HCT116 (cell line): ENCODE measurements at places on chromosomes 5 and 9.

- peak; percentile 10 for DNase-seq
Observed at GRCh38 chr5:156835905-156836304, 14.2 kb upstream of the PPP1R2B start.

- no peak for DNase-seq
Observed at GRCh38 chr9:68983008-68983411, 30.9 kb downstream of the PRKACG start.

GRCh38 chr9:89958086-89958485 is 353.3 kb downstream of the GADD45G start:
- DNase-seq: no peak

- no peak for DNase-seq
Observed at GRCh38 chr5:97888439-97888838, 705.4 kb upstream of the RIOK2 start.

- peak; percentile 37 for DNase-seq
Observed at GRCh38 chr9:133995012-133995896, 3.1 kb upstream of the VAV2 start.

- DNase-seq: no peak
Observed at GRCh38 chr5:67291671-67292070, 95.1 kb upstream of the CD180 start.

- DNase-seq: no peak
Observed at GRCh38 chr9:76101075-76101474, 210.6 kb downstream of the PCSK5 start.

GRCh38 chr5:144307736-144308135 is 137.1 kb downstream of the KCTD16 start:
- DNase-seq: no peak

DNA sequence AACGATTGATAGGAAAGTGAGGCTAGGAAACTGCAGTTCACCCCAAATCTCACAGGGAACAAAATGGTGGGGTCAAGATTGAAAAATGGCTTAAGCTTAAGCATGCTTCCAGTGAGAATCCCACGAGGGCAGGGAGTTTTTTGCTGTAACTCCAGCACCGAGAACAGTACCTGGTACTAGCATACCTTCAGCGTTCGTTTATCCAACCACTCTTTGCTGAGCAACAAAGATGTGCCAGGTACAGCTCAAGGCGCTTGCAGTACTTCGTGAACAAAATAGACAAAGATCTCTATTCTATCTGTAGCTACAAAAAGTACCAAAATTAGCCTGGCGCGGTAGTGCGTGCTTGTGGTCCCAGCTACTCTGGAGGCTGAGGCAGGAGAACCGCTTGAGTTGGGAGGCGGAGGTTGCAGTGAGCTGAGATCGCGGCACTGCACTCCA is 778 bp upstream of the PPP6C start:
- DNase-seq: no peak

GRCh38 chr9:76618762-76619161 is 145.5 kb upstream of the PCA3 start:
- DNase-seq: no peak

DNA sequence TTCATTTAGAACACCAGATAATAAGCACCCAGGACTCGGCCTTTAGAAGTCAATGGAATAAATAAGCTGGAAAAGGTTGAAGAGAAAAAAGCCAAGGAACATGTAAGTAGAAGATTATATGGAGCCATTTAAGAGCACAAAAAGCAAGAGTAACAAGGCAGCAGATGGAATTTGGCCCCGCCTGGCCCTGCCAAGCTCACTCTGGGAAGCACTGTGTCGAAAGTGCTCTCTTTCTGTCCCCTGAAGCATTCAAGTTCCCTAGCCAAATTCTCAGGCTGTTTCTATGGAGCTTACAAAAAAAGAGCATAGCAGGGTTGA is 73.0 kb upstream of the GPR151 start:
- no peak for DNase-seq

GRCh38 chr9:125999504-125999881 is 252.3 kb downstream of the PBX3 start:
- no peak for DNase-seq

GRCh38 chr5:172160506-172160905 is 27.5 kb downstream of the STK10 start:
- DNase-seq: no peak
